Osteoblast (primary cell): ENCODE measurements at places on chromosomes 7 and 10. TPM values are rescaled to one million over a fixed set of nuclear protein-coding genes. Genes with fewer than 3 reads are reported as not detected.

The IMMP2L gene
- total RNA-seq: 14.1 and 19.9 TPM in 2 replicates

The AS3MT gene
- 6.2 and 8.0 TPM in 2 replicates for total RNA-seq

The TNS3 gene
- 67.3 and 88.1 TPM in 2 replicates for total RNA-seq

The CYP51A1 gene
- total RNA-seq: 278 and 283 TPM in 2 replicates

The KNDC1 gene
- under 0.01 TPM in 1 of 2 replicates, not detected in the other for total RNA-seq
